Stimulated activated naive CD8-positive, alpha-beta T cell treated with anti-CD3 and anti-CD28 coated beads, Interleukin-15, Interleukin-2, amounts not matched to agents 100 U/mL and 50 U/mL, for 24 hours (primary cell): ENCODE measurements at places on chromosomes 2 and 18.

- no peak for DNase-seq
Measured at GRCh38 chr2:226673314-226673723, 126.3 kb downstream of the IRS1 start.

- no peak for DNase-seq
Measured at GRCh38 chr18:9239720-9240119, 94.9 kb upstream of the TWSG1 start.

- DNase-seq, result no peak
Measured at GRCh38 chr2:159803235-159803962, 5.4 kb upstream of the CD302 start.

DNA sequence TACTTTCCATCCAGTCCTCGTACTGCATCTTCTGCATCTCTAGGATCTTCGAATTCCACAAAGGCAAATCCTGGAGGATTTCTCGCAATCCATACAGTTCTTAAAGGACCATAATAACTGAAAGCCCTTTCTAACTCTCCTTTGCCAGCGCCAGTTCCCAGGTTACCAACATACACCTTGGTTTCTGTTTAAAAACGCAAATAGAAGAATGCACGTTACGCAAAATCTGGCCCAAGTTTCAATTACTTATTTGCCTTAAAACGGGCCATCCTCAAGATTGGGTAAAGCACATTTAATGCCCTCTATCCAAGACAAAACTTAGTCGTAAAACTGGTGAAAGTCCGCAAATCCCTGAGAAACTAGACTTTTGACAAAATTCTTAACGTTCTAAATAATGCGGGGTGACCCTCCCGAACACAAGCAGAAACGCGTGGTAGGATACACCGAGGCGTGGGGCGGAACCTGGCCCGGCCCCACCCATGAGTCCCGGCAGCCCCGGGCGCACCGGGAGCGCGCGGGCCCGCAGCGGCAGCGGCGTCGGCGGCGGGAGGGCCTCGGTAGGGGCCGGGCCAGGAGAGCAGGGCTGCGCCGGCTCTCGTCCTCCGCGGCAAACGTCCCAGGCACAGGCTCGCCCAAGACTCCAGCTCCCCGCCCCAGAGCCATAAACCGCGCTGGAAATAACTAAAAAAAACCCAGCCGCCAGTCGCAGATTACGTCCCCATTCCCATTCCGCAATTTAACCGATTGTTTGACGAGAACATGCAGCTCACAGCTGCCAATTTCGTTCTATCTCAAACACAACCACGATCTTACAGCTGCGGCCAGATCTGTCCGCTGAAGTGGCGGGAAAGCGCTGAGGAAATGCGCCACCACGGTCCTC, 910 bp downstream of the SRSF7 start:
- peak; percentile 62 for DNase-seq

- DNase-seq, result peak; percentile 46
Measured at GRCh38 chr2:54599914-54600313, 123.5 kb upstream of the EML6 start.
